HT-29 (cell line): ENCODE measurements at places on chromosomes 5 and 9. TPM values are rescaled to one million over a fixed set of nuclear protein-coding genes. Genes with fewer than 3 reads are reported as not detected.

- no peak for DNase-seq
Observed at GRCh38 chr5:36658038-36658756, 51.8 kb downstream of the SLC1A3 start.

DNA sequence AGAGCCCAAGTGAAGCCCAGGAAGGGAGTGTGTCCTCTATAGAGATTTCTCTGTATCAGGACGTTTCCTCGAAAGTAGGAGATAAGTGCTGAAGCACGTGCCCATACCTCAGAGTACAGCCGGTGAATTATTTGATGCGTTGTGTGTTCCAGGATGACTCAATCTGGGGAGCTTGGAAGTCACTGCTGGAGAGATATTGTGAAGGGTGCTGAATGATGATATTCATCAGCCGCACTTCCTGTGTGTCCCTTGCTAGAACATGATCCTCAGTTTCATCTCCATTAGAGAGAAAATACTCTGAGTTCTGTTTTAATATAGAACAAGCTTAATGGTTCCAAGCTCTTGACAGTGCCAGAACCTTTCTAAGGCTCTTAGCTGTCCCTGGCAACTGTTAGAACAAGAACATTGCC lies 402.3 kb upstream of the ADAMTSL1 start:
- no peak for DNase-seq

DNA sequence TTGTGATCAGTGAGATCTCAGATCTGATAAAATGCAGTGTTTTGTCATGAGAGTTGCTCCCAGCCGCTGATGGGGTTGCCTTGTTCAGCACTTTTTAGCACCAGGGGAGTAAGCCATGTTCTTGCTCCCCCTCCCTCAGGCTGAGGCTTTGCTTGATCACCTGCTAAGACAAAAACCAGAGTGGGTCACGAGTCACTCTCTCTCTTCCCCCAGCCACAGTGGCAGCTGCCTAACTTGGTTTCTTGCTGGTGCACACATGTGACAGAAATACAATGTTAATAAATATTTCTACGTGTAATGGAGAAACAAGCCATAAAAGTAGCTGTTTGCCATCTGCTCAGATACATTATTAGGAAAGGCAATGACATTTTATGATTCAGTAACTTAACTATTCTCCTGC lies 212.4 kb upstream of the DMRT1 start:
- no peak for DNase-seq

GRCh38 chr5:74201334-74202081 lies 439.0 kb downstream of the ENC1 start:
- DNase-seq: peak; percentile 94

DNA sequence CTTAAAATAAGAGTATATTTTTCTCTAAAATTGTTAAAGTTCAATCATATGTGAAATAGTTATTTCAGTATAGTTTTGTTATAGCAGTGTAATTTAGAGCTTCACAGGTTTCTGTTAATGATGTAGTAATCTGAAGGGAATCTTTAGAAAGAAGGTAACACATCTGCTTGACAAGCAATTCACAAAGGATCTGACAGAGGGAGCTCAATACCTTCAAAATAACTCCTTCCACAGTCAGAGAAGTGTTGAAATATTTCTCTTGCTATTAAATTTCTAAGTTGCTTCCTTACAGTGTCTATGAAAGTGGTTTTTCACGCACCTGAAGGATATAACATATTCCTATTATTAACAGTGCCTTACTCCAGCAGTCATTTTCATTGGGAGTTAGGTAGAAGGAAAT lies 44.9 kb downstream of the SLC25A51 start:
- DNase-seq: peak; percentile 7

DNA sequence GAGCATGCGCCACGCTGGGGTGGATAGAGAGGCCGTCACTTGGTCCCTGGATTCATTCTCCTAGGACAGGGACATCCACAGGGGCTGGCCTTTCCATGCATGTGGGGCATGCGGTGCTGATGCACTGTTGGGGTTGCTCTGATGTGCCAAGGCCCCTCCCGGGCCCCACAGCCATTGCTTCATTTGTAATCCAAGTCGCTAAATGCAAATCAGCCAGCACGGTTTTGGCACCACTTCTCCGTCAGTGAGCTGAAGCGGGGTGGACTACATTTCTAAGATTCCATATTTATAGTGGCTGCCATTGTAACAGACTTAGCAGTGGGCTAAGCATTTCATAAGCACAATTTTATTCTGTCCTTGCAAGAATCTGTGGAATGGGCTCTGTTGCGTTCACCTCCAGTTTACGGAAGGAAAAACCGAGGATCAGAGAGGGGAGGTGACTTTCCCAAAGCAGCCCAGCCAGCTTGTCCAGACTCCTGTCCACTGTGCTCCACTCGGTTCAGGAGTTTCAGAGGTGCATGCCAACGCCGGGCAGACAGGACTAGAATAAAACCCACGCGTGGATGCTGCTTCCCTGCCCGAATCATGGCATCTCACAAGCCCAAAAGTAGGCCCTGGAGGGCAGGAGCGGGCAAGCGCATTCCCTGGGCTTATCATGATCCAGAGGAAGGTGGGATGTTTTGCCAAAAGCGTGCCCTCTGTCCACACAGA lies 102.6 kb upstream of the COL5A1 start:
- no peak for DNase-seq

GRCh38 chr9:120791161-120791560 lies 2.1 kb downstream of the FBXW2 start:
- no peak for DNase-seq

The ZDHHC11 gene
- 23.2 and 43.4 TPM in 2 replicates for total RNA-seq

The LECT2 gene
- not detected in 2 replicates for total RNA-seq
